ENCODE measurements at places on chromosomes 3 and 15.
A peak's percentile ranks its signal among the peaks of the same experiment; 100 is the strongest.

DNA sequence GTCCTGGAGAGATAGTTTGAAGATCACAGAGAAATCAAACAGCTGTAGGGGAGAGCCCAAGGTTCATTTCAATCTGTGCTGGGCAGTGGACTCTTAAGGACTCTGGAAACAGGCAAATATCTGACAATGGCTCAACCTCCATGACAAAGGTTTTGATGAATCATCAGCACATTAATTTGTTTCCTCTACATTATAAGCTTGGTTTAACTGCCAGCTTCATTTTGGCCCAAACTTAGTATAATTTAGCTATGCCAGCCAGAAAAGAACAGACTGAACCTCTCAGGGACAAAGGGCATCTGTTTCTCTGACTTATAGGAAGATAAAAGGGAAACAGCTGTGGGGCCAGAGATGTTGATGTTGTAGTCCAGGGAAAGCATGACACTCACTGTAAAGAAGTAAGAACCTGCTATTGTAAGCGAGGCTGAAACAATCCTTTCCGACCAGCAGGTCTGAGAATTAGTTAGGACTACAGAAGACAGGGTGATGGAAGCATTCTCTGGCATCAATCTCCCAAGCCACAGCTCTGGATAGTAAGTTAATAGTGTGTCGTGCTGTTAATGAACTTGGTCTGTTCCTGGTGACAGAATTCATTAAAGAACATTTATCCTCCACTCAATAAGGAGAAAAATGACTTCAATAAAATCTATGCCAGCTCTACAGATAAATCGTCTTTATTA is 110.1 kb downstream of the KCNMB2 start:
- DNase-seq: no peak

GRCh38 chr15:96150254-96150653 is 180.2 kb upstream of the NR2F2 start:
- DNase-seq: no peak

DNA sequence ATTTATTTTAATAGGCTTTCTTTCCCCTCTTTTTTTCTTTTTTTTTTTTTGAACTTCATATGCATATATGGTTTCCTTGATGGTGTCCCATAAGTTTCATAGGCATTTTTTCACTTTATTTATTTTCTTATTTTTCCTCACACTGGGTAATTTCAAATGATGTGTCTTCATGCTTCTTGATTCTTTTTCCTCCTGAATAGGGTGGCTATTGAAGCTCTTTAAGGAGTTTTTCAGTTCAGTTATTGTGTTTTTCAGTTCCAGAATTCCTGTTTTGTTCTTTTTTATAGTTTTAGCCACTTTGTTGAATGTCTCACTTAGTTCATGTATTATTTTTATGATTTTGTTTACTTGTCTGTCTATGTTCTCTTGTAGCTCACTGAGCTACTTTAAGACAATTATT is 273.2 kb downstream of the NFKBIZ start:
- no peak for DNase-seq

- no peak for DNase-seq
These were observed 87.9 kb downstream of the ZNF609 start for GRCh38 chr15:64548235-64548634.

DNA sequence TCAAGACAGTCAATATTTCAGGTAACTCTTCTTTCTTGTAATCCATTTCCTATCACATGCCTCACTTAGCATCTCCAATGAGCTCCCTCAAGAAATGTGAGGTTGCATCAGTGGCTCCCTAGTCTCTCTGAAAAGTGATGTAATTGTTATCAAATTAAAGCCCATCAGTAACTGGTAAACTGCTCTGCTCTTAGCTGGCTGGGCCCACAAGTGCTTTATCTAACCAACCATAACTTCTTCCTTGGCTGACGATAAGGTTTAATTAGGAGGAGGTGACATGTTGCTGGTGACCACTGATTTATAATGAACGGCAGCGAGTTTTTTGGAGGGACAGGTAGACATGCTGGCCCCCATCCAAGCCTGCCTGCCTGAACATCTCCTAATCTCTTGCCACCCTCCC is 79.6 kb downstream of the RTP4 start:
- DNase-seq: no peak

DNA sequence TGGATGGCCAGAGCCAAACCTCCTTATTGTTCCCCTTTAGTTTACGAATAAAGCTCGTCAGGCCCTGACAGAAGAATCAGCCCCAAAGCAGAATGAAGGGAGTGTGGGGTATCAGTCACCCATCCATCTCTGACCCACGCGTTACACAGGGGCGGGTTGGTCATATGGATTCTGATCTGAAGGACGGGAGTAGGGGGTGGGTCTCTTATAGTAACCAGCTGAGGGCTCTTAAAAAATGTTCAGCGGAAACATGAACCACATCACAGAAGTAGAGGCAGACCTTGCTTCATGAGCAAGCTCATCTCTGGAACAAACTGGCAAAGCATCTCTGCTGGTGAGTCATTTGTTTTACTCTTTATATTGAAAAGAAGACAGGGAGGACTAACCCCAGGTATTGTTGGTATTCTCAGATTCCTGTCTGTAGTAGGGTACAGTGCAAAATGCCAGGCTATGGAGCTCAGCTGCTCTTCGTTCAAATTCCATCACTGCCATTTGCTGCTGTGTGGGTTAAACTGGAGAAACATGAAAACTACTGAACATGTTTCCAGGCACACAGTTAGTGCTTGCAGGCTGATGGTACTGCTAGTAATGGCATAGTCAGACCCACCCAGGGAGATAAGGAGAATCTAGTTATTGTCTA is at the start of gene CXCR6:
CXCR6 (plus strand) TSS at position 258 of the 640 bp plus-strand sequence. CDS start 3,018 bp downstream, outside the sequence.
- DNase-seq: peak; percentile 84

DNA sequence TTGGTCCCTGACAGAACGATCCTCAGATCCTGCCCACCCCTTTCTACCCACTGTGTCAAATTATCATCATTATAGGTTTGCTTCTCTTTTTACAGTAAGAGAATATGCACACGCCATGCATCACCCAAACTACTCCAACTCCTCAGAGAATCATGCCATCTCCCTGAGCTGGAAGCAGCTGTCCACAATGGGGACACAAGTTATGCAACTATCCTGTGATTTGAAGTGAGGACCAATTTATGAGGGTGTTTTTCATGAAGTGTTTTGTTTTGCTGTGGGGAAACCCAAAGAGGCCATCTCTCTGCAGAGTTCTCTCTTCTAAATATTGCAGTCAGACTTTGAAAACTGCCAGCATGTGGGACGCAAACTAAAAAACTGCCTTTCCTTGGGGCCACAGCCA is 35.8 kb upstream of the TNFSF10 start:
- no peak for DNase-seq

GRCh38 chr15:75063889-75064288 is 40.5 kb downstream of the PPCDC start:
- no peak for DNase-seq

GRCh38 chr15:96540283-96540682 is 209.8 kb downstream of the NR2F2 start:
- DNase-seq: no peak

- no peak for DNase-seq
These were observed 134.8 kb downstream of the CHDH start for GRCh38 chr3:53711387-53711786.

- DNase-seq: no peak
These were observed 26.9 kb upstream of the TPM1 start for GRCh38 chr15:63015618-63016017.

DNA sequence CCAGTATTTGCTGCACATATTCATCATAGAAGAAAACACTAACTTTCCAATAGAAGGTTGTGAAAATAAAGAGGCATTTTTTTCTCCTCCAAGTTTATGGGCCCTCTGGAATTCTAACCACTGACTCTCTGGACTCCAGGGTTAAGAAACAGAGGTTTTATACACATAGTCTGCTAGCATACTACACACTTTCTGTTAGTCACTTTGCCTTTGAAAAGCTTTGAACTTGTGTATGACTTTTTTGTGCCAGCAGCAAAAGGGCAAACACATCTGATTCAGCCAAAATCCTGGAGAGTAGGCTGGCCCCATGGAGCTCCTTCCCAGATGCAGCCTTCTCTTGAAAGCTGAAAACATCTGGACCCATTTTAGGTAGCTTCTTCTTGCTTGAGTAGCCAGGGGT is 6.2 kb downstream of the ZIC4 start:
- no peak for DNase-seq

DNA sequence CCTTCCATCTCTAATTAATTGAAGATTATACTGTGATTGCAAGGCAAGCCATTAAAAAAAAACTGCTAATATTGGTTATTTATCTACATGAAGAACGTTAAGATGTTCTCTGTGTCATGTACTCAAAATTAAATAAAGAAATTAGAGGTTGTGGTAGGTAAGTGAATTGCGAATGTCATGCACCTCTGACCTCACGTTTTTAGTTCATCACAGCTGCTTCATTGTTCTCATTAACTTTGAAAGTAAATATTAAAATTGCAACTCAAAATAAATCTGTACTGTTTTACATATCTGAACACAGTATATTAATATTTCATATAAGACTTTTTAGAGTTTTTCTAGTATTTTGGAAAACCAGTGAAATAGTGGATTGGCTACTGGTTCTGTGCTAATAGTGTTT is 94.0 kb downstream of the KLHL25 start:
- no peak for DNase-seq

DNA sequence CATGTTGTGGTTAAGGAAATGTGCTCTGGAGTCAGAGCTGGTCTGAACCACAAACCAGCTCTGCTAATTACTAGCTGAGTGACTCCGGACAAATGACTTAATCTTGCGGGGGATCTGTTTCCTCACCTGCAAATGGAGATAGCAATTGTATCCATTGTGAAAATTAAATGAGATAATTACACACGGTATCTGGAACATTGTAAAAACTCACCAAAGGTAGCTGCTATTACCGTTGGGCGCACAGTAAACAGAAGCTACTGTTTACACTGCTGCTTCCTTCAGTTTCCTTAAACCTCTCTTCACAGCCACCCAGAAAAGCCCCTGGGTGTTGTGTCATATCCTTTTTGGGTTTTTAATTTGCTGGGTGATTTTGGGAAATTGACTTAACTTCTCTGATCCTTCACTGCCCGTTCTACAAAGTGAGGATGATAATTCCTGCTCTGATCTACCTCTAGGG is 107.8 kb downstream of the MEGF11 start:
- DNase-seq: peak; percentile 57

- no peak for DNase-seq
These were observed 33.4 kb downstream of the FANCD2OS start for GRCh38 chr3:10074666-10075065.

- DNase-seq: no peak
These were observed 134.7 kb downstream of the PEX5L start for GRCh38 chr3:179902061-179902460.

DNA sequence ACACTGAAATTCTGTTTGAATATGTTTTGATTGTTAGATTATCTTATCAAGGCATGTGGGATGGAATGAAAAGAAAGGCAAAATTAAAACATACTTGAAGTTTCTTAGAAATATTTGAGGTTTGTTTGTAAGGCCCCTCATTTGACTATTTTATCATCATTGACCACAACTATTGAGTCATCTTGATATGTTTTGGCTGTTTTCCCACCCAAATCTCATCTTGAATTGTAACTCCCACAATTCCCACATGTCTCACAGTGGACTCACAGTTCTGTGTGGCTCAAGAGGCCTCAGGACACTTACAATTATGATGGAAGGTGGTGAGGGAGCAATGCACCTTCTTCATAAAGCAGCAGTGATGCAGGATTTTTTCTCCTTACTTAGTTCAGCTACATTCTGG is 917.1 kb downstream of the PLOD2 start:
- no peak for DNase-seq
